ENCODE measurements at places on chromosomes 13 and 19.

DNA sequence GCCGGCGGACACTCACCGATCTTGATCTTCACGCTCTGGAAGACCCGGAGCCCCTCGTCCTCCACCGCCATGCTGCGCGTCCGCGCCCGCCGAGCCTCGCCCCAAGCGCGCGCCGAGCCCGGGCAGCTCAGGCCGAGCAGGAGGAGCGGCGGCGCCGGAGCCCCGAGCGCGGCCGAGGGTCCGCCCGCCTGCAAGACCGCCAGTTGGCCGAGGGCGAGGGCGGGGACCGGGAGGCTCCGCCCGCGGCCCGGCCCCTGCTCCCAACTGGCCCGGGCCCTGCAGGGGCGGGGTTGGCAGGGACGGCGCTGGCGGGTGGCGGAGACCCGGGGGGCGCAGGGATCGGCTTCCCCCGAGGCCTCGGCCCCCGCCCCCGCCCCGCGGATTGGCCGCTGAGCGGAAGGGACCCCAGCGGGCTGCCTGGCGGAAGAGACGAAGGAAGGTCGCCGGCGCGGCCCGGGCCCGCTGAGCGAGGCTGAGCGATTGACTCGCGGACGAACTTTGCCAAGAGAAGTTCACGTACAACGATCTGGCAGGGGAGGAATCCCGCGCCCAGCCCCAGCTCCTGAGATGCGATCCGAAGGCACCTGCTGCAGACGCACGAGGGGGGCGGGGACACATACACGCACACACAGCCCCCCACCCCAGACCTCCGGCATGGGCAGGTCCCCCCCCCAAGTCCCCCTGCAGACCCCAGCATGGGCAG, at the start of gene RASA3:
Gene RASA3 (minus strand): TSS at position 205 of the 703 bp plus-strand sequence. CDS start 134 bp downstream, at position 71.
- DNase-seq, result peak; percentile 85

DNA sequence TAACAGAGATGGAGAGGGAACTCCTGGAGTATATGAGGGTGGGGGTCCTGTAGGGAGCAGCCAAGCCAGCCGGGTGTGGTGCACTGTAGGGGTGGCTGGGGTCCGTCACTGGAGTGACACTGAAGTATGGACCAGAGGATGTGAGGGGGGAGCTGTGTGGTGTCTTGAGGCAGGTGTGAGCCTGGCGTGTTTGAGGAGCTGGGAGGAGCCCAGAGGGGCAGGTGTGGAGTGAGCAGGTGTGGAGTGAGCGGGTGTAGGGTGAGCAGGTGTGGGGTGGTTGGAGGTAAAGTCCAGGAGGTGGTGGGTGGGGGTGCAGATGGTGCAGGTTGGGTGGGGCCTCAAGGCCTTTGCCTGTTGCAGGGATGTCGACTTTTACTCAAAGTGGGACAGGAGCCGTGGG, 5.9 kb downstream of the B3GNT8 start:
- DNase-seq, result no peak

GRCh38 chr19:7718668-7719067, 13.2 kb downstream of the CLEC4G start:
- DNase-seq, result no peak

DNA sequence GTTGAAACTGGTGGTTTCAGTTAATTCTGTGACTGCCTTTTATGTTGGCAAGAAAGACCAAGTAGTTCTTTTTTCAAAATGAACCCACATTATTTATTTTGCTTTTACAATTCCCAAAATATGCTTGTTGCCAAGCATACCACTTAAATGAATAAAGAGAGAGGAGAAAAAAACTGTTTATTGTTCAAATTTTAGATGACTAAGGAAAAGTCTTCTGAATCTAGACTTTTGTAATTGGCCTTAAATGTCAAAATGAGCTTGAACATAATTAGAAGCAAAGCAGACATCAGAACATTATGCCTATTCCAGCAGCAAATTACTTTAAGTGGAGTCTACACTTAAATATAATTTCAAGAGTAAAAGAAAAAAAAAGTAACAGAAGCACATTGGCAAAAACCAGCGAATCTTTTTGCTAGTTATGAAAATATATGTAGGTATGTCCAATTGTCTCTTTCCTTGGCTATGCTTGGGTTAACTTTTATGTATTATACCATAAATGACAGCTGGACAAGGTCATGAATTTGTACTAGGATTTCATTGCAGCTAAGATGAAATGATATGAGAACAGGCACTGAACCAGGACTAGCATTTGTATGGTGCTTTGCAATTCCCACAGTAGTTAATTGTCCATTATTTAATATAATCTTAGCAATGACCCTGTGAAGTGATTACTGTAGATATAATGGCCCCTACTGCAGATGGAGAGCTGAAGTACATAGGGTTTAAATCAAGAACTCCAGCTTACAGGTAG, 211.9 kb downstream of the NALCN start:
- no peak for DNase-seq

GRCh38 chr13:50587645-50588373, 255.7 kb downstream of the DLEU7 start:
- DNase-seq, result no peak

DNA sequence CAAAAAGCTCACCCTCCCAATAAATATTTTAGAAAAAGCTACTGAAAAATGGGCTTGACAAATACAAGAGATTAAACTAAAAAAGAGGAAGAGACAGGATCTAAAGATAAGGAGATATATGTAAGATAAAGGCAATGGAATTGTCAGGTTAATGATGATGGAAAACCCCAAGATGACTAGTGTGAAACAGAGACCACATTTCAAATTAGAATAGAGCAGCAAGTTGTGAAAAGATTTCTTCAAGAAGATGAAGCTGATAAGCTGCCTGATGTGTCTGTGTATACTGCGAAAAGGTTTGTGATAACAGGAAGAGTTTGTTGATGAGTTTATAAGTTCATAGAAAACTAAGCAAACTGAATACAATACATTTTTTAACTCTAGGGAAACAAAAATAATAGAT, 840.1 kb upstream of the SLITRK5 start:
- no peak for DNase-seq

Data from ovary (tissue), 10 donors.